ENCODE measurements at places on chromosomes 6 and 20.
A peak's percentile ranks its signal among the peaks of the same experiment; 100 is the strongest.

DNA sequence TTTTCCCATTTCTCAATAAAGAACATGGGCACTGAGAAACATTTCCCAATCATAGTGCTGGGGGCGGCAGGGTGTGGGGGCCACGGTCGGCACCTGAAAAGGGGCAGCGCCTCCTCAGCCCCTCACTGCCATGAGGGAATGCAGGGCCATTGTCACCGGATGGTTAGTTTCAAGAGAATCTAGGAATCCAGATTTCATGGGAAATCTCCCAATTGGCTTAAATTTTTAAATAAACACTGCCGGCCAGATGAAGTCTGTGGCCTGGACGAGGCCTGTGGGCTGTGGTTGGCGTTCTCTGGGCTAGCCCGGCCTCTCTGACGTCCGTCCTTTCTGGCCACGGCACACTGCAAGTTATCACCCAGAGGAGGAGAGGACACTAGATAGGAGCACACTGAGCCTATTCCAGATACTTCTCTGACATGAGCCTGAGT is 25.6 kb downstream of the MANBAL start:
- no peak for DNase-seq

DNA sequence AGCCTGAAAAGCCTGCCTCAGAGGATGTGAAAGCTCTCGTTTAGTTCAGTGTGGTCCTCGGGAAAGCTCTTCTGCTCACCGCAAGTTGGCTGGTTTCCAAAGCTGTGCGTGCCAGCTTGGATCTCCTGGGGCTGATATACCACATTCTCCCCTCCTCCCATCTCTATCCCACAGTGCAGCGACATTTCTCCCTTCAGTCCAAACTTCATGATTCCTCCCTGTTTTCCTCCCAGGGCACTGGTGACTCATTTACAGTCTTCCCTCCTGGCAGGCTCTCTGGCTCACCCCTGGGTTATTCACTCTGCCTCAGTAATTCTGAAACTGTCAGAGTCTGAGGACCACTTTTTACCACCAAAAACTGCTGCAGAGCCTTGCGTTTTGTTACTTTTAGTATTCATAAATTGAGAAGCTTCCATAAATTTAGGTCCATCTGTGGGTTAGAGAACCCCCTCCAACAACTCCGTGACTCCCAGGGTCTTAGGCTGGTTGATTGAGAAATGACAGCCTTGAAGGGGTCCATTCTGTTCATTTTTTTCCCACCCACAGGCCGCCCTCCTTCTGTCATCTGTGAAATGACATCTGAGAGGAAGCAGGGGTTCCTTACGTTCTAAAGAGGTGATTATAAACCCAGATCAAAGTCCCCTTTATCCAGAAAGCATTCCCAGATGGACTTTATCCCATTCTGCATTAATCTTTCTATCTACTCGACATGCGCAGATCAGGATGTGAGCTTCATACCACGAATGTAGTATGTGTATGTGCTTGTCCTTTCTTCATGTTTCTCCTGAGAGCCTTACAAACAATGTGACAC is 6.1 kb downstream of the TRIM10 start:
- no peak for DNase-seq

- no peak for DNase-seq
Observed at GRCh38 chr20:43458422-43458924, 777 bp downstream of the SRSF6 start.

DNA sequence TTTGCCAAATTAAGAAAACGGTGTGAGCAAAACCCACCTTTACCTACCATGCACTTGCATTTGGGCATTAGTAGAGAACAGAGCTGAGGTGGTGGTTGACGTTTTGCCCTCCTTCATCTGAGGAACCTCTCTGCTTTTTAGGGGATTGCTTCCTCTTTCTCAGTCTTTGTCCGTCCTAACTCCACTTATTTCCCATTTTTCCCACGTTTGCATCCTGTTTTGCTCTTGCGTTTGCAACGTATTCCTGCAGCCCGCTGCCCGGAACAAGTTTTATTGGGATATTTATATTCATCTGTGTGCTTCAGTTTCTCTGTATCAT is 374 bp upstream of the SERINC1 start:
- no peak for DNase-seq

DNA sequence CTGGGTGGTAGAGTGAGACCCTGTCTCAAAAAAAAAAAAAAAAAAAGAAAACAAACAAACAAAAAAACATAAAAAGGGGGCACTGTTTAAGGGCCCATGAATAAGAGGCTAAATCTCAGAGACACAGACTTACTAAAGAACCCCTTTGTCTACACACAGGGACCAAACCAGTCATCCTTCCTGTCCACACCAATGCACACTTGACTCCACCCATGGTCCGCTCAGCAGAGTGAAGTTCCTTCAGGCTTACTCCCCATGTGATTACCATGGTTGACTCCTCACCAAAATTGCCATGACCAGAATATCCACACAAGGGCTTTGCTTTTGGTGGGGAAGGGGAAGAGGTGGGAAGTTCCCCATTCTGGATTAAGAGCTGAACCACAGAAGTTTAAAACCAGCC is 19.4 kb upstream of the REPS1 start:
- DNase-seq: no peak

DNA sequence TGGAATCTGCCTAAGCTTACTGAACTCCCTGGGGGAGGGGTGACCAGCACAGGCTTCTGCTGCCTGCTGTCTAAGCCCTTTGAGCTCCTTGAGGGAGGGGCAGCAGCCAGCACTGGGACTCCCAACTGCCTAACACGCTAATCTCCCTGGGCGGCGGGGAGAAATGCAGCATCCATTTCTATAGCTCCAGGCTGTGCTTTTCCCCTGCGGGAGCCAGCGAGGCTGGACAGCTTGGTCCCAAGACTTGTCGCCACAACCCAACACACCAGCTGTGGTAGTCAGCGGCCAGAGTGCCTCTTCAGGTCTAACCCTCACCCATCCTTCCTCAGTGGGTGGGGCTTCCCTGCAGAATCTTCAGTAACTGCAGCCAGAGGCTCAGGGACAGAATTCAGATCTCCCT is 64.6 kb downstream of the VGLL2 start:
- DNase-seq: no peak

DNA sequence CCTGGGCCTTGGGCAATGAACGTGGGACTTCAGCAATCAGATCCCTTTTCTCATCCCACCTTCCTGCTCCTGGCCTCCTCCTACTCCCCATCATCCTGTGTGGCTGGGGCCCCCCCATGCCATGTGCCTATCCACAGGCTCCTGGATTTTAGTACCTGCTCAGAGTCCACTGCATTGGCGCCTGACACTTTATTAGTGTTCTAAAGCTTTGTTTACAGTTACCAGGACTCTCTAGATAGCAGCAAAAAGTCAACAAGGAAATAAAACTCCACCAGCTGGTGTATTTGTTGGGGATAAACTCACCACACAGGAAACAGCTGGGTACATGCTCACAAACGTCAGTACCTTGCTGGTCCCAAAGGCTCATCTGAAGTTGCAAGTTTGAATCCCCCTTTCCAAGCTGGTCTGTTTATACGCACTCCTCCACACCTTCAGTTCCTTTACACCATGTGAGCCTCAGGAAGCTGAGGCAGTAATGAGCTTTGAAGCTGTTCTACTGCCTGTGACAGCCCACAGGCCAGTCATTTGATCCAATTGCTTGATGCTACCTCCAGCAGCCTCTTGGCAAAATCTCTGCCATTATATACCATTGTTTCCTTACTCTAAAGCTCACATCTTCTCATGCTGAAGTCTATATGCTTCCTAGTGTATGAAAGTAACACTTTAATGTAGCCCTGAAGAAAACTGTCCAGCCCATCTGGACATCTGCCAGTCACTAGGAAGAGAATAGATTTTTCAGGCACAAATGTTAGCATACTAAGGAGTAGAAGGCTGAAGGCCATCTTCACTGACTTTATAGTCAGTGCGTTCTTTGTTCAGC is 76.6 kb downstream of the ANKEF1 start:
- no peak for DNase-seq

DNA sequence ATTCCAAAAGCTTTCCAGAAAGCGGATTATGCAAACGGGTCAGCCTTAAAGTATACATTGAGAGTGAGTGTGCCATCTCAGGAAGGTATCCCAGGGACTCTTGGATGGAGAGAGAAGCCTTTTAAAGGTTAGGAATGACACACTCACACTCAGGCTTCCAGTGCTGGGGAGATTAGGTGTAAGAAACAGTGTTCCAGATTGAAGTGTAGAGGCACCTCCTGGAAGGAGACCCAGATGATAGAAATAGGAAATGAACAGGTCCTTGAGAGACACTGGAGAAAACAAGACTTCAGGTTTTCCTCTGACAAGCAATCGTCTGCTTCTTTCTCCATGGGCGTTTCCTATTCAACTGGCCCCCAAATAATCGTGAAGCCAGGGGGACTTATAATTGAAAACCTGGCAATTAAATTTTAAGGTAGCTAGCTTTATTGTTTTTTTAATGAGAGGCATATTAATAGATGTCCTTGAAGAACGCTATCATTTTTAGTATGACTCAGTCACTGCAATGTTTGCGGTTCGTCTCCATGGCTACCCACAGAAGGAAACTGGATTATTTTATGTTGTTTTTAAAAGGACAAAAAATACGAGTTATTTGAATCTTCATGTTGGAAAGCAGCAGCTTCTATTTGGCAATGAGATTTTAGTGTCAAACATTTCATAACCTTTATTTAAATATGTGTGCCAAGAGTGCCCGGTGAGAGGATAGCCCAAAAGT is 85.3 kb downstream of the TRMT6 start:
- DNase-seq: no peak

- DNase-seq: no peak
Observed at GRCh38 chr6:101544286-101544685, 150.8 kb downstream of the GRIK2 start.

DNA sequence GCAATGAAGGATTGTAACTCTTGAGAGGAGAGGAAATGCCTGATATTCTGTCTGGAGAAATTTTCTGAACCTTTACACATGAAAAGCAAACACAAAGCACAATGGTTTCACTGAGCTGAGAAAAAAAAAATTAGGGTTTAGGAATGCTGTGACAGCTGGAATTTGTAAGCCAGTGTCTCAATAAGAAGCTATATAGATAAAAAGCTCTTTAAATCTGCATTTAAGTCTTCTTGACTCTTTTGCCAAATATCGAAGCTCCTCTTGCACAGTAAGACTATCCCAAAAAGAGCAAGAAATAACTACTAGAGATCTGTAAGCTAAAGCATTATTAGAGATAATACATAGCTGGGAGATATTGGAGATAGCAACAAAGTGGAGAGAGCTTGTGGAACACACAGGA is 1334.0 kb upstream of the CITED2 start:
- no peak for DNase-seq

- peak; percentile 20 for DNase-seq
Observed at GRCh38 chr6:57221191-57221935, 744 bp downstream of the RAB23 start.

DNA sequence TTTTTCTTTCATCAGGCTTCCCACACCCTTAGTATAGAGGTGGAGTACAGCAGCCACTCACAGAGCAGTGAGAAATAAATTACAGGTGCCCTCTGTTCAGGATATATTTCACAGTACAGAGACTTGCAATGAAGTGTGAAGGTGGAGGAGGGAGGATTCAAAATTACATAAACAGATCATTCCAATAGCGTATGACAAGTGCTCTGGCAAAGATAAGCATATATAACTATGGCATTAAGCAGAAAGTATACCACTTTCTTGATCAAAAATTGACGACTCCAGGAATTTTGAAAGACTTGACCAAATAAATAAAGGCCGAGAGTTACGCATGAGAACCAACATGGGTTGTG is 108.7 kb downstream of the GPX5 start:
- no peak for DNase-seq

DNA sequence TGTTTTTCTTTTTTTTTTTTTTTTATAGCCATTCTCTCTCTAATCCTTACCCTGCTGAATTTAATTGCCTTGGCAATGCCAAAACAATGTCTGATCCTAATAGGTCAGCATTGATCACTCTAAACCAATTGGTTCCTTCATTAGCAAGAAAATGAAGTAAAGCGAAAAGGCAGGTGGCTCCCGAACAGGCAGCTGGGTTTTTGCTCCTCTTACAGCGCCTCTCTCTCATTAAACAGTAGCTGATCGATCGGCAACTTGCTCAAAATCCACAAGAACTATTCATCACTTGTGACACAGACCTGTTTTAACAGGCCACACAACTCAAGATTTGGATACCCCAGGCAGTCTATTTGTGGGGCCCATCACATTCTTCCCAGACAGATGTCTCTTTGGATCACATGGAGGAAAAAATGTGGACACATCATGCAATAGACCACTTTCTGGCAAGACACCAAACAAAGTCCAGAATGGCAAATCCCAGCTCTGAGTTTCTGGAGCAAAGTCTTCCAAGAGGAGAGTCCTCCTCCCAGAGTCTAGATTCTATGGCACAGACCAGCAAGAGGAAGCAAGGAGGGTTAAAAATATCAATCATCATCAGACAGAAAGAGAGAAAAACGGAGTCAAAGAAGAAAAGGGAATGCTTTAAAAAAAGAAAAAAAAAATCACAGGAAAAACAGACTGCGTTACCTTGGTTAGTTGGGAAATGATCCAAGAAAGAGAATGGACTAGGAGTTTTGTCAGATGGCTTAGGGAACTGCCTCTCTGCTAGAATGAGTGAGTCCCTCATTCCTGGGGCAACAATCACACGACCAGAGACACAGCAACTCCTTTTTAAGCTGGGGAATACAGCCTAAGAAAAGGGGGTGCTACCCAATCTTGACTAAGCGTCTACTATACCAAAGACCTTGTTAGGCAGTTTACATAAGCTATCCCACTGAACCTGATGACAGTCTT is 247.8 kb downstream of the BTBD9 start:
- DNase-seq: no peak

- no peak for DNase-seq
Observed at GRCh38 chr20:9206486-9206885, 137.6 kb downstream of the PLCB4 start.

DNA sequence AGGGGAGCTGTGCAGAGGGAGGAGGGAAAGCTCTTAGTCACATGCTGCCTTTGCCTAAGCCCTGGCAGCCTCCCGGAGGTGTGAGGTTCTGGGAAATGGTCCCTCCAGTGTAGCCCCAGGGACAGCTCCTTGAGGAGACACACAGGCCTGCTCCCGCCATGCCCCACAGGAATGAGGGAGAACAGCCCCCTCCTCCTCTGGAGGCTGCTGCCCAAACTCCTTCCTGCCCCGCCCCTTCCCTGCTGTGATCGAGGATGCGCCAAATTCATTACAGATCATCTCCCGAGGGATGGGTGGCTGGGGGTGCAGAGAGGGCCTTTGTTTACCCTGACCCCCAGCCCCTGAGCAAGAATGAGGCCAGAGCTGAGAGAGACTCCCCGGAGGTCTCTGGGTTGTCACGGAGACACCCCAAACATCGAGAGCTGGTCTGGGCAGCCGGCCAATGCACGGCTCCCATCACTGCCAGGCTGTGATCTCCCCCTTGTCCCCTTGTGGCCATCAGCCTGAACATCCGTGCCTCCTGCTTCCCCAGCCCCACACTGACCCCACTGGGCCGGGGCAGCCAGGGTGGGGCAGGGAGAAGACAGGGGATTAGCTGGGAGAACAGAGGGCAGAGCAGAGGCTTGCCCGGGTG is 8.4 kb downstream of the CYP21A2 start:
- DNase-seq: peak; percentile 60

DNA sequence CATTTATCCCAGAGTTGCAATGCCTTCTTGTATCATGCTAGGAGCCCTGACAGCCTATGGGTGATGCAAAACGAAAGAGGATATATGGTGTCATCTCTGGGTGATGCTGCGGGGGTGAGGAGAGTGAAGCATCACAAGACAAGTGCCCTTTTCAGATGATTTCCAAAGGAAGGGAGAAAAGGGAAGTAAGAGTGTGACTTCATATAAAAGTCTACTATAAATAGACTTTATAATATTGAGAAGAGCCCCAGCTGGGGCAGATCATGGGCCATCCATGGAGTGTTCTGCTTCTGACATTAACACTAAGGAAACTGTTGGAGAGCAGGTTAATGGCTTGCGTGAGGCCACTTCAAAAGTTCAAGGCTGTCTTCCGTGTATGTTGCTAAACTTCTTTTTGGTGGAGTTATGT is 4.4 kb downstream of the CD83 start:
- DNase-seq: no peak
